ENCODE measurements at places on chromosomes 4 and X.

DNA sequence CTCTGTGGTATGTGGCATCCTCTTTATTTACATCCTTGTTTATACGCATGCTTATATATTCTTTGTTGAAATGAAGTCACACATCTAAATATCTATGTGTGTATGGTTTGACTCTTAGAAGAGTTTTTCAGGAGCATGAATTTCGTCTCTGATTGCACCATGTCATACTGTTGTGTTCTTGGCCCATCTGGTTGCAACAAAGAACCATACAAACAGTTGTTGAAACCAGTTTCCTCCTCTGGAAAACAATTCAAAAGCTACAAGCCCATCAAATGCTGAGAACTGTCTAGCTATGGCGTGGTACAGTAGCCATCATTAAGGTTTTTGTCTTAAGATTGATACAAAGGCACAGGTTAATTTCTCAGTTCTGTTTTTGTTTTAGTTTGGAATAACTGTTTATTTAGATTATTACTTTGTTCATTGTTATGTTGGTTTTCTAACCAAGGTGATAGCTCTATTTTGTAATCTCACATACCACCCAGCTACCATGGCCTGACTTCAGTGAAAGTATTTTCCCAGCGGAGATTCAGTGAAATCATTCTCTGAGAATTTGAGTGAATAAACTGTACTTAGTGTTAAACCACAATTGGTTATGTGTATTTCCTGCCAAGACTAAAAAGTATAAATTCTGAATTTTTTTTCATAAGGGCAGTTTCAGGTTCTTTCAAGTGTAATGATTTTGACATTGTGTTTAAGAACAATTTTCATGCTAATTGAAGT, 91.0 kb downstream of the ARHGAP24 start:
- DNase-seq, result no peak

GRCh38 chrX:154409222-154409871, at the start of gene DNASE1L1:
DNASE1L1 (minus strand) TSS chrX:154409254; CDS start chrX:154405568, 3,686 bp downstream.
- DNase-seq, result peak; percentile 94

DNA sequence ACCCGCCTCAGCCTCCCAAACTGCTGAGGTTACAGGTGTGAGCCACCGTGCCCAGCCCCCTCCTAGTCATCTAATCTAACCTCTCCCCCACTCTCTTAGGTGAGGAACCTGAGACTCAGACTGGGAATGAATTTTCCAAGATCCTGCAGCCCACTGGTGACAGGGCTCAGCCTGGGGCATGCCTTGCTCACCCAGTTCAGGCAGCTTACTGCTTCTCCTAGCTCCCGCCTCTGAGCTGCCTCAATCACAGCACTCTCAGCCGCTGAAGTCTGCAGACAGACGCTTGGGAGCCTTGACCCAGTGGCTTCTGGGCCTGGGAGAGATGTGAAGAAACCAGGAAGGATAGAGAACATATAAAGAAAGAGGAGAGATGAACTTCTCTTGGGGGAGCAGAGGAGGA, 24.4 kb downstream of the PJA1 start:
- DNase-seq, result no peak

GRCh38 chrX:15895334-15895733, 40.7 kb upstream of the AP1S2 start:
- DNase-seq, result no peak

DNA sequence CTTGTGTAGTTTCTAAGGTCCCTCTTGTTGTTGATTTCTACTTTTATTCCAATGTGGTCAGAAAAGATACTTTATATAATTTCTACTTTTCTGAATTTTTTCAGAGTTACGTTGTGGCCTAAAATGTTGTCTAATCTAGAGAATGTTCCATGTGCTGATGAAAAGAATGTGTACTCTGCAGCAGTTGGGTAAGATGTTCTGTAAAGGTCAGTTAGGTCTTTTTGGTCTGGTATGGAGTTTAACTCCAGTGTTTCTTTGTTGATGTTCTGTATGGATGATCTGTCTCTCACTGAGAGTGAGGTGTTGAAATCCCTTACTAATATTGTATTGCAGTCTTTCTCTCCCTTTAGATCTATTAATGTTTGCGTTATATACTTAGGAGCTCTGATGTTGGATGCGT, 37.0 kb upstream of the GPRIN3 start:
- no peak for DNase-seq

DNA sequence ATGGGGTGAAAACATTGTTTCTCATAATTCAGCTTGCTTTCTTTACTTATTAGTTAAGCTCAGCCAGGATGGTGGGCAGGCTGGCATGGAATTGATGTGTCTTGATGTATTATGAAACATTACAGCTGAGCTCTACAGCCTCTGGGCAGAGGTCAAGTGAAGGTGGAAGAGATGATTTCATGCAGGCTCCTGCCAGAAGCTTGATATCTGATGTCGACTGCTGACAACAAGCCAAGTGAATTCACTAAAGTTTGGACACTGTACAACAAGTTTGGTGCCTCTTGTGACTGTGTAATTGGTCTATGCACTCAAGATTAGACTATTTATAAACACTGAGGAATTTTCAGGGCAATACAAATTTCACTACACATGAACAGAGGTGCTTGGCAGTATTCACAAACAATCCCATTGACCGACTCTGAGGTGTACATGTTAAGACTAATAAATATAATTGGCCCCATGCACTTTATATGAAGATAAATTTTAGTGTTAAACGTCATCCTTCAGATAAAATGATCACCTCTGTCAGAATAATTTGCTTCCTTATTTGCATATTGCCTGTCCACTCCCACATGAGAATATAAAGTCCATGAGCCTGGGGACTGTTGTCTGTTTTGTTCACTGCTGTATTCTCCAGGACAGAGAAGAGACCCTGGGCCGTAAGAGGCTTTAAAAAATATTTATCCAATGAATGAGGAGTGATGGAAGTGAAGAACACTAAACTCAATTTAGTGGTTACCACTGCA, 612.2 kb downstream of the IQCM start:
- no peak for DNase-seq

DNA sequence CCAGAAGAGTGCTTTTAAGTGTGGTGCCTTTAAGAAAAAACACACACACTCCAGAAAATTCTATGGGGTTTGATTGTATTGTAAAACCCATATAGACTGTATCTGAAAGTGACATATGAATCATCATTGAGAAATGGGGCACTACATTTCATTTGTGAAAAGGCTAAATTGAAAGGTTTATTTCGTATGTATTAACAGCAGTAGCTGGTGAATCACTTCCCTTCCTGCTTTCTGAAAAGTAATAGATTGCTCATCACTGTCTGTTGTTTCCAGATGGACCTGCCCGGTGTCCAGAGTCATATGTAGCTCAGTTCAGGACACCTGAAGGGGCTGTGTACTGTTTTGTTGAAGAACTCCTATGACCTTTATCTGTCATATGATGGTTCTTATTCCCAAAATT, 28.1 kb upstream of the HPRT1 start:
- DNase-seq, result no peak

DNA sequence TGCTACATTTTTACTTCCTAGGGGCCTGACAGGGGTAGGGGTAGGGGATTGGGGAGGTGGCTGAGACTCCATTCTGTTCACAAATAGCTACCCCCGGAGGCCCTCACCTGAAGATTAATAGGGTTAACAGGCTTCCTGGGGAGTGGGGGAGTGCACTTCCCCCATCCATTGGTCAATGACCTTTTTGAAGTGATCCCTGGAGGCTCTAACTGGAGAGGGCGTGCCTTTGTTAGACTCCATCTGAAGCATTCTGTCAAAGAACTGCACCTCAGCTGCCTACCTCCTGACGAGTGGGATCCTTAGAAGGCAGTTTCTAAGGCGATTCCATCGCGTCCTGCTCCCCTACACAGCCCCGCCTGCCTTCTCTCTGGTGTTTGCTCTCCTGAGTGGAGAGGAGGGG, 10.0 kb upstream of the MTM1 start:
- DNase-seq, result no peak

DNA sequence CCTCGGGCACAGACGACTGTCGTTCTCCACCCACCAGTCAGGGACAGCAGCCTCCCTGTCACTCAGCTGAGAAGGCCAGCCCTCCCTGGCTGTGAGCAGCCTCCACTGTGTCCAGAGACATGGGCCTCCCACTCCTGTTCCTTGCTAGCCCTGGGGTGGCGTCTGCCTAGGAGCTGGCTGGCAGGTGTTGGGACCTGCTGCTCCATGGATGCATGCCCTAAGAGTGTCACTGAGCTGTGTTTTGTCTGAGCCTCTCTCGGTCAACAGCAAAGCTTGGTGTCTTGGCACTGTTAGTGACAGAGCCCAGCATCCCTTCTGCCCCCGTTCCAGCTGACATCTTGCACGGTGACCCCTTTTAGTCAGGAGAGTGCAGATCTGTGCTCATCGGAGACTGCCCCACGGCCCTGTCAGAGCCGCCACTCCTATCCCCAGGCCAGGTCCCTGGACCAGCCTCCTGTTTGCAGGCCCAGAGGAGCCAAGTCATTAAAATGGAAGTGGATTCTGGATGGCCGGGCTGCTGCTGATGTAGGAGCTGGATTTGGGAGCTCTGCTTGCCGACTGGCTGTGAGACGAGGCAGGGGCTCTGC, 7.9 kb upstream of the MSANTD1 start:
- DNase-seq, result no peak

- no peak for DNase-seq
Measured at GRCh38 chr4:176335421-176335820, 15.7 kb downstream of the SPCS3 start.

DNA sequence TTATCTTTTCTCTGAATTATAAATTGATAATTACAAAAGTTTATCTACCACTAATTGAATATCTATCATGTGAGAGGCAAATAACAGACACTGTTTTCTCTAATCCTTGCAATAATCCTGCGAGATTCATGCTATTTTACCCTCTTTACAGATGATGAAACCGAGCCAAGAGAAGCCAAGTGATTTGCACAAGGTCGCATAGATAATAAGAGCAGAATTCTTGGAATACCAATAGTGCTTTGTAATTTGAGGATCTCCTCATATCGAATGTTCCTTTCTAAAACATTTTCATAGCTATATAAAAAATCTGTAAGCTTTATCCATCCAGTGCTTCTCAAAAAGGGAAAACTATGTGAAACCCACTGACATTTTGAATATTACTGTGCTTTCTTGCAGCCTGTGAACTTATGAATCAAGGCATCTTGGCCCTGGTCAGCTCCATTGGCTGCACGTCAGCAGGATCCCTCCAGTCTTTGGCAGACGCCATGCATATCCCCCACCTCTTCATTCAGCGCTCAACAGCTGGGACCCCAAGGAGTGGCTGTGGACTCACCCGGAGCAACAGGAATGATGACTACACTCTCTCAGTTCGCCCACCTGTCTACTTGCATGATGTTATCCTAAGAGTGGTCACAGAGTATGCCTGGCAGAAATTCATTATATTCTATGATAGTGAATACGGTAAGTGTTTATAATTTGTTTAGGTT, 743.8 kb upstream of the ATOH1 start:
- DNase-seq, result no peak

DNA sequence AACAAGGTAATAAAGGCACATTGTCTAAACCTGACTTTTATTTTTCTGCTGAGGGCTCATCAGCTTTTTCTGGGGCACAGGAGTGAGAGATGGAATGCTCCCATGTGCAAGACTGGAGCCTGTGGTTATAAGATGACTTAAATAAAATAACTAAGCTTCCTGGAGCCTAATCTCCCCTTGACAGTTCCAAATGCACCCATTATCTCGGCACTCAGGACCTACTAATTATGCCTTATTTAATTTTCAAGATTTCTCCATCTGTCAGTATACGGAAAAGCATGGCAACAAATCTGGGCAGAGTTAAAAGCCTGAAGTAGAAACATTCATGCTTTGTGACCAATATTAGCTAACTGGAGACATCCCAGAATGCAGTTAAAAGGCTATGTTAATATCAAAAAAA, 416.7 kb upstream of the TEX13C start:
- no peak for DNase-seq

GRCh38 chrX:19177721-19178120, 55.5 kb upstream of the ADGRG2 start:
- DNase-seq, result no peak

DNA sequence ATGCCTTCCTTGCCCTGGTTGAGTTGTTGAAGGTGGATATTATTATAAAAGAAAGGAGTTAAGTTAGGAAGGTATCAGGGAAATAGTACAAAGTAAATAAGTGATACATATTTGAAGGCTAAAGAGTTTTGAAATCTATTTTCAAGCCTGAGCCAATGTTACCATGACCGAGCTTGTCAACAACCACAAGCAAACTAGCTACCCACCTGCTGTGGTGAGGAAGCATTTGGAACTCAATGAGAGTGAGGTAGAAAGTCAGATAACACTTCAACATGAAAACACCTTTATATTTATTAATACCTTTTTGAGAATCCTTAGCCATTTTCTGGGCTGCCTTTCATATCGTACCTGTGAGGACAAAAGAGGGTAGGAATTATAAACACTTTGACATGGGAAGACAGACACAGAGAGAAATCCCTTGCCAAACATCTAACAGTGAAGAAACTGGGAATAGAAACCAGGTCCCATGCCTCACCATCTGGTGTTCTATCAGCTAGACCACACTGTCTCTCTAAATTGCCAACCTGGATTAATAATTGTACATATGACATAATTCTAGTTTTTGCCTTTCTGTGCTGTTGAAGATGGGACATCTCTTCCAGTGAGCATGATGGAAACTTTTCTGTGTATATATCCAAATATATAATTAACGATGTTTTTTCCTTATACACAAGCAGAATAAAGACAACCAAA, 606.4 kb upstream of the NR3C2 start:
- DNase-seq, result no peak

DNA sequence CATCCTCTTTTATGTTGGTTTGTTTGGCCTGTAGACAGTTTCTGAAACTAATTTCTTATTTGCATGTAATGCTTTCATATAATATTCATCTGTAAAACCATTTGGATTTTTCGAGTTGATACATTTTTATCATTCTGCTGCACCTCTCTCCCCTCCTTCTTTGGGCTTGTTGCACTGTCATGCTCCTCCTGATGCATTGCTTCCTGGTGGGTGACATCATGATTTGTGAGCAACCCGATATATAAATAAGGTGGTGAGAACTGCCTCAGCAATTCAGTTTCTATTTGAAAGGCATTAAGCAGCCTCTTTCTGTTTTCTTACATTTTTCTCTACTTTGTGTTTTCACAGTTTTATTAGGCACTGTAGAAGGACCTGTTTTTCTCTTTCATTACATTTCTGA, 515.7 kb downstream of the RPA4 start:
- no peak for DNase-seq

GRCh38 chrX:26851981-26852380, 611.2 kb downstream of the PPP4R3C start:
- DNase-seq, result peak; percentile 8

- DNase-seq, result no peak
Measured at GRCh38 chr4:182288534-182288933, 45.3 kb downstream of the TENM3 start.

DNA sequence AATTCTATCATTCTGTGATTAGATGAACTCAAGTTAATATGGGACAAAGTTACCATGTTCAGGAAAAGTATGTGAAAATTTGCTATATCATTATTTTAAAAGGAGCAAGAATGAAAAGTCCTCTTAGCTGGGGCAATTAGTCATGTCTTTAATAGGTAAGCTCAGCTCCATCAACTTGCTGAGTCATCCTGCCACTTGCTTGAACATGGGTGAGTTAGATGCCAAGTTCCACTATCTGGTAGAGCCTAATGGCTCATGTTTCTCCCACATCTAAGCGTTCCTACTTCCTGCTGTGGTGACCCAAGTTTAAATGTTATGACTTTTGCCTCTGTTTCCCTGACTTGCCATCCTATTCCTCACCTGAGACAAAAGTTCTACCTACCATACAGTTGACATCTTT, 276.8 kb downstream of the ZNF674 start:
- DNase-seq, result peak; percentile 84

Measured in HT-29 (cell line).